ENCODE measurements at places on chromosomes 11 and 22. TPM values are rescaled to one million over a fixed set of nuclear protein-coding genes. Genes with fewer than 3 reads are reported as not detected.

MRGPRF gene
- total RNA-seq = 43.1 TPM

PLAAT3 gene
- total RNA-seq = 5.7 TPM

TMEM191C gene
- total RNA-seq = 0.50 TPM

NPTXR gene
- 0.59 TPM for total RNA-seq

FGF4 gene
- total RNA-seq = not detected

CDC42BPG gene
- total RNA-seq = 0.15 TPM
